ENCODE measurements at places on chromosomes 3 and 15. TPM values are rescaled to one million over a fixed set of nuclear protein-coding genes. Genes with fewer than 3 reads are reported as not detected.

CLDN18 gene
- total RNA-seq = 0.47 TPM

CD200 gene
- total RNA-seq = 79.1 TPM

GJD2 gene
- 0.42 TPM for total RNA-seq

GOLGA8T gene
- 0.10 TPM for total RNA-seq

ACKR2 gene
- total RNA-seq = 1.4 TPM

HTR3E gene
- 0.28 TPM for total RNA-seq

- peak; percentile 69 for ATAC-seq
These were observed 338.6 kb downstream of the FOXP1 start for GRCh38 chr3:71244826-71245488.

DNA sequence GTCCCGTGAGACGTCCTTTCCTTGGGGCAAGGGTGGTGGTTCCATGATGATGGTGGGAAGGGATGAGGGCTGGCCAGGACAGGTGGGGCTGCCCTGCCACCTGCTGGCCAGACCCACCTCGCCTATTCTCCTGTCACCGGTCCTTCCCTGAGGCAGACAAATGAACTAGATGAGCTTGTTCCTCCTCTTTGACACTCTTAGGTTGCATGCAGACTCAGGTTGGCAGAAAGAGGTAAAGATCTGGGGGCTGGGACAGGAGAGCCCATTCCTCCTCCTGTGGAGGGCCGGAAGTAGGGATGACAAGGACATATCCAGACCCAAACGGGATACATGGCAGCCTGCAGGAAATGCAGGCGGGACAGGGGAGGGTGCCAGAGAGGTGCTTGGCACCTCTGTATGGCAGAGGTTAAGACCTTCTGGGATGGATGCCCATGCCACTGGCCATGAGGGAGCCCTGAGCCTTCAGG is 38.6 kb downstream of the ACSBG1 start:
- peak; percentile 55 for ATAC-seq

DNA sequence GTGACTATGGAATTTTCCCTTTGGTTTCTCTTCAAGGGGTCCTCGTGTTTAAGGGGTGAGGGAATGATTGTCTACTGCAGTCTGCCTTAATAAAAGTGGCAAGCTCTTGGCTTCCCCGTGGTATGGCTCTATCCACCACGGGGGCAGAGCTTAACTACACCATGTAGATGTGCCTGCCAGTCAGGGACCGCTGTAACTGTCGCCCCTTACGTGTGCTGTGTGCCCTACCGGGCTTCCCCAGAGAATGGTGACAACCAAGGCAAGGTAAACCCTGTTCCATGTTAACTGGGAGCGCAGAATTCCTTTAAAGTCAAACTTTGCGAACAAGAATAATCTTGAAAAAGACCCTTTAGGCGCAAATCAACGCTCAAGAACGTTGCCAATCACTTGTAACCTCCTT is 966 bp upstream of the C3orf80 start:
- no peak for ATAC-seq

DNA sequence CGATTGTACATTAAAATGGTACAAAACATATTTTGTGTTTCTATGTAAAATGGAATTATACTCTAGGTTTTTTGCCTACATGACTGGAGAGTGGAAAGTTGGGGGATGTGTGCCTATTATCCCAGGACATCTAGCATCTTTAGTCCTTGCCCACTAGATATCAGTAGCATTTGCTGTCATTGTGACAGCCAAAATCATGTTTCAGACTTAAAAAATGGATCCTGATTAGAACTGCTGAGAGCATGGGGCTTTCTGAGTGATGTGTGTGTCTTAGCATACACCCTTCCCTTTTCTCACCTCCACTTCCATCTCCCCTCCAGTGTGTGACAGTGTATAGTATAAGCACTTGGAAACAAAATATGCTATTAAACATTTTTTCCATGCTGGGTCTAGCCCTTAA is 13.3 kb downstream of the ARMC8 start:
- no peak for ATAC-seq

GRCh38 chr3:117304681-117305080 is 595.1 kb downstream of the TUSC7 start:
- ATAC-seq = no peak
